ENCODE measurements at places on chromosomes 2 and 18.

GRCh38 chr18:67219821-67220220 is 296.7 kb downstream of the DSEL start:
- peak; percentile 77 for DNase-seq

GRCh38 chr2:17543131-17543660 is 2.7 kb downstream of the VSNL1 start:
- peak; percentile 81 for DNase-seq

- no peak for DNase-seq
Observed at GRCh38 chr2:174675615-174676014, 78.0 kb upstream of the WIPF1 start.

DNA sequence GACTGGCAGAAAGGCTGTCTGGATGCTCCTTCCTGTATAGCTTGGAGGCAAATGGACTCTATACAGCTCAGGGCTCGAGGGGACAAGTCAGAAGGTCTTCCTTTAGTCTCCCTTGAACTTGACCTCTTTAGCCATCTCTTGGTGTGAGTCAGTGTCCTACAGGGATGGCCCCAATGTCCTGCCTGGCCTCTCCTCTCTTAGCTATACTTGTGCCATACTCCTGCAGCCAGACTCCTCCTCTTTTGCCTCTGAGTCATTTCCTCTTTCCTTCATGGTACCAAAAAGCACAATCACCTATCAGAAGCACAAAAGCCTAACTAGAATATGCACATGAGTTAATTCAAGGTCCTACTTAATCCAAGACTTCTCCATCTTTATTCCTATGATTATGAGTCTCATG is 112.7 kb downstream of the XRCC5 start:
- no peak for DNase-seq

GRCh38 chr2:191087311-191087710 is 63.5 kb downstream of the STAT4 start:
- DNase-seq, result no peak

GRCh38 chr2:240876035-240876474 is 7.4 kb downstream of the AGXT start:
- DNase-seq, result no peak

GRCh38 chr2:203446071-203446481 is 89.0 kb downstream of the RAPH1 start:
- DNase-seq, result no peak

DNA sequence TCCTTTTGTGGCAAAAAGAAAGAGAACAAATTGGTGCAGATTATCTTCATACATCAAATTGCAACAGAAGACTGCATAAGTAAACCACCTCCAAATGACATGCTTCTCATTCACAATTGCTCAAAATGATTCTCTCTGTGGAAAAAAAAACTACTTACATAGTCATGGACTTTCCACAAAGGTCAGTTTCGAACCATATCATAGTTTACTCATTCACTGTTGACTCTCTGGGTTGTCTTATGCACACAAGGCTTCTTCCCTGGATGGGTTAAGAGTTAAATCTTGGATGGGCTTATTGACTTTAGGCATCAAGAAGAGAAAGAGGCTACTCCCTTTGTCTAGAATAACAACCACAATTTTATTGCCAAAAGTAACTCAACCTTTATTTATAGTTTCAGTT is 91.3 kb upstream of the RAB27B start:
- DNase-seq, result no peak

GRCh38 chr2:161243312-161243711 is 64.9 kb upstream of the PSMD14 start:
- DNase-seq, result no peak

- DNase-seq, result no peak
Observed at GRCh38 chr18:23037646-23038045, 97.6 kb upstream of the CABLES1 start.

DNA sequence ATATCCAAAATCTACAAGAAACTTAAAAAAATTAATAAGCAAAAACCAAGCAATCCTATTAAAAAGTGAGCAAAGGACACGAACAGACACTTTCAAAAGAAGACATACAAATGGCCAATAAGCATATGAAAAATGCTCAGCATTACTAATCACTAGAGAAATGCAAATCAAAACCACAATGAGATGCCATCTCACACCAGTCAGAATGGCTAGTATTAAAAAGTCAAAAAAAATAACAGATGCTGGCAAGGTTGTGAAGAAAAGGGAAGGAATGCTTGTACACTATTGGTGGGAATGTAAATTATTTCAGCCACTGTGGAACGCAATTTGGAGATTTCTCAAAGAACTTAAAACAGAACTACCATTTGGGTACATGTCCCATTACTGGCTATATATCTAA is 128.8 kb upstream of the SESTD1 start:
- no peak for DNase-seq

- DNase-seq, result no peak
Observed at GRCh38 chr2:142879151-142879550, 1.7 kb downstream of the KYNU start.

DNA sequence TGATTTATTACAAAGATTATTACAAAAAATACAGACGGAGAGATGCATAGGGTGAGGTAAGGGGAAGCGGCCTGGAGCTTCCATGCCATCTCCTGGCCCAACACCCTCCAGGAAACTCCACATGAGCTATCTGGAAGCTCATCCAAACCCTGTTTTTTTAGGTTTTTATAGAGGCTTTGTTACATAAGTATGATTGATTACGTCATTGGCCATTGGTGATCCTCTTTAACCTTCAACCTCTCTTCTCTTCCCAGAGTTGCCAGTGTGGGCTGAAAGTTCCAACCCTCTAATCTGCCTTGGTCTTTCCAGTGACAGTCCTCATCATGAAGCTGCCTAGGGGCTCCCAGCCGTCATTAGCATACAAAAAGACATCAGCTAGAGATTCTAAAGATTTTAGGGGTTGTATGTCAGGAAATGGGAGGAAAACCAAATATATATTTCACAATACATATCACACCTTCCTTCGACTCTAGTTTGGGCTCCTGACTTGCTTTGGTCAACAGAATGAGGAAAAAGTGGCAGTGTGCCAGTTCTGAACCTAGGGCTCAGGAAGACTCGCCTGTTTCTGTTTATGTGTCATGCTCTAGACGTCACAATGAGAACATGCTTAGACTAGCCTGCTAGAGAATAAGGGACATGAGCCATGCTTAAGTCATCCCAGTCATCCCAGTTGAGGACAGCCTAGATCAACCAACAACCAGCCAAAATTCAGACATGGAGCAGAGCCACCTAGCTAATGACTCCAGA is 54.1 kb downstream of the ETAA1 start:
- DNase-seq, result no peak

DNA sequence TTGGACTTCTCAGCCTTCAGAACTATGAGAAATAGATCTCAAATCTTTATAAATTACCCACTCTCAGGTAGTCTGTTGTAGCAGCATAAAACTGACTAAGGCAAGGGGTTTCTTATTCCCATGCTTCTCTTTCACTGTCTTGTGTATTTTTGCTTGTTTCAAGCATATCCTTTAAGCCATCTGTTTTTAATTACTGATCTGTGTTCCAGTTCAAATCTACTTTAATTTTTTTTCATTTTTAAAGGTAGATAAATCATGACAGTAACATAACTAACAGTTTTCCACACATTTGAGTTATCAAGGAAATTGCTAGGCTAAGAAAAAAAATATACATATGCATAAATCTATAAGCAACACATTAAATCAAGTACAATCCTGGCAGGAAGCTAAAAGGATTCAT is 317.9 kb upstream of the TNP1 start:
- peak; percentile 37 for DNase-seq

GRCh38 chr18:74610051-74610615 is 12.5 kb downstream of the ZNF407 start:
- DNase-seq, result no peak

DNA sequence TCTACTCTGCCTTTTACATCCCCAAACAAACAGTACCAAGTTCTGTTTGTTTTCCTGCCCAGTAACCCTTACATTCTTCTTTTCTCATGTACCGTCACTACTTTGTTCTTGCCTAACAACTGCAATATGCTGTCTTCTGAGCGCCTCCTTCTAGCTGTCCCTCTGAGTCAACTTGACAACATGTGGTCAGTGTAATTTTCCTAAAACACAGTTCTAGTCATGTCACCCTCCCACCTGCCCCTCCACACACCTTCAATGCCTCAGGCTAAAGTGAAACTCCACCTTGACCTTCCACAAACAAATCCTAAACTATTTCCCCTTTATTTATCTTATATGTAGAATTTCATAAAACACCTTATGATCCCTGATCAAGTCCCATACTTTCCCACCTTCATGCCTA is 124.6 kb upstream of the CD302 start:
- no peak for DNase-seq

- peak; percentile 99 for DNase-seq
Observed at GRCh38 chr2:133993160-133993559, 260.7 kb upstream of the MGAT5 start.

DNA sequence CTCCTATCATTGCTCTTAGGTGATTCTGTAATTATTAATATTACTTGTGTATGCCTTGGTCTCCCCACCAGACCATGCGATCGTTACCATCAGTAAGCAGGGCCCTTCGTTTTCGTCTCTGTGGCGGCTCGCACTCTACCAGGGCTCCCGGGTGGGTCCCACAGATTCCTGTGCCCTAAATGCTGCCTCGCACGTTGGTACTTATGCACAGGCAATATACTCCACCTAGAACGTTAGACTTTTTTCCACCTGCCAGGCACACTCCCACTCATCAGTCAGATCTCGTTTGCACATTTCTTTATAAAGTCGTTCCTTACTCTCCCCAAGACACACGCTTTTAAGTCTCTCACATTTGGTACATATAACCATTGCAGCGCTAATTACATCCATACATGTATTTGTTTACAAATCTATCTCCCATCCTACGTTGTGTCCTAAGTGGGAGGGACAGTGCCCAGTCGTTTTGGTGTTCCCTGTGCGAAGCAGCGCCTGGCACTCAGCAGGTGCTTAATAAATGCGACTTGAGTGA is 901 bp downstream of the FEZ2 start:
- no peak for DNase-seq

GRCh38 chr2:157486596-157487270 is 42.8 kb upstream of the CYTIP start:
- DNase-seq, result no peak

GRCh38 chr2:175414191-175414881 is 232.8 kb upstream of the ATP5MC3 start:
- no peak for DNase-seq

- DNase-seq, result no peak
Observed at GRCh38 chr2:241846406-241846805, 12.3 kb downstream of the PDCD1 start.

GRCh38 chr2:100192825-100193224 is 50.4 kb upstream of the AFF3 start:
- peak; percentile 96 for DNase-seq

DNA sequence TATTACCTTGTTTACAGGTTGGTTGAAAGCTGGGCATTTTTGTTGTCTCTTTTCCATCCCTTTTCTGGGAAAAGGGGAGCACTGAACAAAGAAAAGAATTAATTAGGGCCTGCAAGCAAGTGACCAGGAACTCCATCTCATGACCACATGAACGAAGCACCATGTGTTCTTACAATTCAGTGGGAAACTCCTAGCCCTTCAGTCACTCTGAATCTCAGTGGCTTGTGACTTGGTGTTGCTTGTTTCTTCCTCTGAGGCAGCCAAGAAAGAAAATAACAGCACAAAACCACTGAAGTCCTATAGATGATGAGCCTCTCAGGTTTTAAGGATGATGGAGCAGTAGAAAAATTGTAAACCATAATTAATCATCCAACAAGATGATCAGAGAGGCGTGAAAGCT is 129.1 kb upstream of the CAB39 start:
- DNase-seq, result no peak

- DNase-seq, result peak; percentile 78
Observed at GRCh38 chr2:7572450-7572849, 655.2 kb downstream of the RNF144A start.

GRCh38 chr2:129253461-129253812 is 726.0 kb upstream of the RAB6C start:
- DNase-seq, result no peak

Data from G401 (cell line).